ENCODE measurements at places on chromosomes 5 and 9.

- DNase-seq, result no peak
These were observed 26.2 kb downstream of the SHB start for GRCh38 chr9:38042626-38043357.

- no peak for DNase-seq
These were observed 111.6 kb upstream of the IQGAP2 start for GRCh38 chr5:76291305-76292077.

GRCh38 chr5:151139015-151139414, 18.6 kb downstream of the ANXA6 start:
- DNase-seq, result no peak

DNA sequence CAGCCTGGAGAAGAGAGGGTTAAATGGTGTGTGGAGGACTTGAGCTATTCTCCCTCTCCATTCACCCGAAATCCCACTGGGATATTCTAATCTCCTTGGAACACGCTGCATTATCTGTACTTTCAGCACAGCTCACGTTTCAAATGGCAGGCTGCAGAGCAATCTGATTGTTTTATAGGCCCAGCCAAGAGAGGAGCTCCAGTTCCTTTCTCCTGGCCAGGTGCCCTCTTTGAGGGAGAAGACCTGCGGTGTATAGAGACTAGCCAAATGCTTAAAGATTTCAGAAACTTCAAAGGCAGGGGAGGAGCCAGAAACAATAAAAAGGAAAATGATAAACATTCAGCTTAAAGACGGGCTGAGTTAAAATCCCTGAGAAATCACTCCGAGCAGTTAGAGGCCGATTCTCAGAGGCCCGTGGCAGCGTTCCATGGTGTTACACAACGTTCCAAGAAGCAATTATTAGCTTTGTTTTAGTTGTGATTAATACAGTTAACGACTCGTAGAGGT, 564.0 kb upstream of the KLF4 start:
- DNase-seq, result no peak

All from stimulated activated naive CD8-positive, alpha-beta T cell treated with anti-CD3 and anti-CD28 coated beads, Interleukin-15, amount 100 ng/mL, for 72 hours (primary cell).